Activated naive CD8-positive, alpha-beta T cell treated with anti-CD3 and anti-CD28 coated beads, Interleukin-2, amount 10 ng/mL, durations not matched to agents 7 days and 5 days (primary cell): ENCODE measurements at places on chromosomes 12 and 14. TPM values are rescaled to one million over a fixed set of nuclear protein-coding genes. Genes with fewer than 3 reads are reported as not detected.

Gene CHFR
- 96.1 TPM for total RNA-seq

DNA sequence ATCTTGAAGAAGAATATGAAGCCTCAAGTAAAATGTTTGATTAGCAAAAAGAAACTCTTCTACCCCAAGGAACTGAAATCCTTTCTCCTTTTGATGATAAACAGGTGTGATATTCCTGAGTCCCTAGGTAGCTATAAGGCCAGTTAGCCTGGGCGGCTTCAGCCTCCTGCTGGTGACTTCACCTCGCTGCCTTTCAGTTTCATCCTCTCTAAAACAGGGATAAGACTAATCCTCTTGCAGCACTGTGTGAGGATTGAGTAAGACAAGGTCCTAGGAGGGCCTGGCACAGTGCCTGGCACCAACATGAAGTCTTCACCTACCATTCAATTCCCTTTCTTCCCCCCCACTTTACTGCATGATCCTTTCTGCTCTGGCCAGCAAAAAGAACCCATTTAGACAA lies 42.1 kb downstream of the CIT start:
- DNase-seq = no peak

Gene STK38L
- 22.0 TPM for total RNA-seq

DNA sequence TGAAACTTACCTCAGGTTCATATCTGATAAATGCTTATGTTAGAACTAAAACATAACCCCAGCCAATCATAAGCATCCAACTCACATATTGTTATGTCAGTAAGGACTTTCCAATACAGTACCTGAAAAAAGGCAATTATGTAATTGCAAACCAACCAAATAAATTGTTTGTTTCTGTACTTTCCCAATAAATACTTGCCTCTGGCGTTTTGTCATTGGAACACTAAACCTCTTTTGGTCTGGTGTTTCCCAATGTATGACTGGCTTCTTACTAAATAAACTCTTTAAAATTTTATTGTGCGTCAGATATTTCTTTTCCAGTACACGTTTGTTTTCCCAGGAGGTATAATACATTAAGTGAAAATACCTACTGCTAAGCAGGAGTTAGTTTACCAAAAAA lies 6.7 kb upstream of the PTPRB start:
- no peak for DNase-seq

GRCh38 chr12:4201333-4202100 lies 72.0 kb upstream of the CCND2 start:
- no peak for DNase-seq

GRCh38 chr12:130504840-130505175 lies 167.1 kb downstream of the PIWIL1 start:
- DNase-seq = no peak

DNA sequence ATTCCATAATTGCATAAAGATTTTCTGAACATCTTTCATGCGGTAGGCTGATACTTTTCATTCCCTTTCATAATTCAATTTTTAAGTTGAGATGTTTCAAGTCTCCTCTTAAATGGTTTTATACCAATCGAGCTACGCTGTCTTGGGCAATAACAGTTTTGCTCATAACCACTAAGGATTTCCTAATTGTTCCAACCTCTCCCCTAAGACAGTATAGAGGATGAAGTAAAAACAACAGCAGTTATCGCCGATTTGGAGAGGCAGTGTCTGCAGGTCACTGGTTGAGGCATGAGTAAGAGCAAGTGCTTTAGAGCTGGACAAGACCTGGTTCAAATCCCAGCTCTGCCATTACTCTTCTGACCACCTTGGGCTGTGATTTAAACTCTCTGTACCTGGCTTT lies 6.9 kb upstream of the MED13L start:
- no peak for DNase-seq

Gene RTRAF
- total RNA-seq = 143 TPM

Gene TTC7B
- total RNA-seq = 6.6 TPM

GRCh38 chr12:56001487-56002100 lies 4.5 kb downstream of the SUOX start:
- no peak for DNase-seq

DNA sequence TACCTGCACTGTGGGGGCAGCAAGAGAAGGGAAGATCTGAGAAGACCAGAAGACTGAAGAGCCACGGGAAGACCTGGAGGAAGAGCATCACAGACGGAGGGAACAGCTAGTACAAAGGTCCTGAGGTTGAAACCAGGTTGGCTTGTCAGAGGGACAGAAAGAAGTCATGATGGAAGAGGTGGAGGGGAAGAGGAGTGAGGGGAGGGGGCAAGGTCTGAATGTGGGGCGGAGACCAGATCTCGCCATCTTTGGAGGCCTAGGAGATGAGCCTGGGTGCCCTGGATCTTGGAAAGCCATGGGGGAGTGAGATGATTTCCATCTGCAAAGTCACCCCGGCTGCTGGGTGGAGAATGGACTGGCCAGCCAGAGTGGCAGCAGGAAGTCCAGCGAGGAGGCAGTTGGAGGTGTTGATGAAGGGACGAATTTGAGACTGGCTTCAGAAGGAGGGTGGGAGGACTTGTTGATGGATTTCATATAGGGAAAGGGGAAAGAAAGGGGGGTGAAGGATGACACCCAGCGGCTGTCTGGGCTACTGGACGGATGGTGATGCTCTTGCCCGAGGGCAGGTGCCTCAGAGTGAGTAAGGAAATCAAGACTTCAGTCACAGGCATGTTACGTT lies 14.6 kb upstream of the UBC start:
- no peak for DNase-seq

- no peak for DNase-seq
Measured at GRCh38 chr14:91654836-91655235, 77.0 kb downstream of the CATSPERB start.

DNA sequence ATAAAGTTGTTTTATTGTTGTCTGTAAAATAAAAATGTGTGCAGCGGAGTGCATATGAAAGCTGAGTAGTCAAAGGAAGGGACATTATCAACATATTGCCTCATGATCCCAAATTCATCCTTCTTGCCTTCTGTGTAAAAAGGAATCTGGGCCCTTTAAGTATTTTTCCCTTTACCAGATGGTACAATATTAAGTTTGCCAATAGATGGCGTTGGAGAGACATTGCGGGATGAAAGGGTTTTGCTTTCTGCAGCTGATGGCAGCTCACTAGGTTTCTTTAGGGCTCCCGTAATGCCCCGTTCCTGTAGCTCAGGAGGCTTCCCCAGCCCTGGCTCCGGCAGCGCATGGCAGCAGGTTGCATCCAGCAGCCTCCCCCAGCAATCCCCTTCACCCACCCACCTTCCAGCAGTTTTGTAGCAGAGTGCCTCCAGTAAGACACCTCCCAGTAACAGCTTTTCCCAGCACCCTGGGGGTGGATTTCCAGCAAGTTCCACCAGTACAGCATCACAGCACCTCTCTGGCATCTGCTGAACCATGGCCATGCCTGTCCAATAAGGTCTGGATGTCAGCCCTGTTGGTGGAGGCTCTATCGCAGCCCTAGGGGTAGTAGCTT lies 354.4 kb downstream of the MED13L start:
- DNase-seq = no peak

- DNase-seq = no peak
Measured at GRCh38 chr12:69497308-69498026, 27.3 kb downstream of the FRS2 start.

- DNase-seq = no peak
Measured at GRCh38 chr12:125079648-125080645, 14.7 kb downstream of the AACS start.

DNA sequence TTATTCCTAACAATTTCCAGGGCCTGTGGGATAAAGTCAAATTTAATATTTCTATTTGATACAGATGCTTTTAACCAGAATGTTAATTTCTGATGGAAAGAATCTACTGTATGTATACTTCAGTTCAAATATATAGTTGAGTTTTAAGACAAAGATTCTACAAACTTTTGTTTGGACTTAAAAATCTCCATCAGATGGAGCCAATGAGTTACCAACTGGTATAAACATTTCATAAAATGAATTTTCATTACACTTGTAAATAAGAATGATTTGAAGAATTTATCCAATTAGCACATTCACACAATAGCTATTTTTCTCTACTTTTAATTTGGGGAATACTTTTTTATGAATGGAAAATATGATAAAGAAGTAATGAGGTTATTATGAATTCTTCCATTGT lies 425.2 kb upstream of the MIS18BP1 start:
- no peak for DNase-seq

- DNase-seq = no peak
Measured at GRCh38 chr12:132363661-132364347, 34.4 kb upstream of the GALNT9 start.

Gene COQ5
- 25.2 TPM for total RNA-seq

Gene PRPH
- total RNA-seq = 0.67 TPM

Gene DNAH10
- 0.34 TPM for total RNA-seq

DNA sequence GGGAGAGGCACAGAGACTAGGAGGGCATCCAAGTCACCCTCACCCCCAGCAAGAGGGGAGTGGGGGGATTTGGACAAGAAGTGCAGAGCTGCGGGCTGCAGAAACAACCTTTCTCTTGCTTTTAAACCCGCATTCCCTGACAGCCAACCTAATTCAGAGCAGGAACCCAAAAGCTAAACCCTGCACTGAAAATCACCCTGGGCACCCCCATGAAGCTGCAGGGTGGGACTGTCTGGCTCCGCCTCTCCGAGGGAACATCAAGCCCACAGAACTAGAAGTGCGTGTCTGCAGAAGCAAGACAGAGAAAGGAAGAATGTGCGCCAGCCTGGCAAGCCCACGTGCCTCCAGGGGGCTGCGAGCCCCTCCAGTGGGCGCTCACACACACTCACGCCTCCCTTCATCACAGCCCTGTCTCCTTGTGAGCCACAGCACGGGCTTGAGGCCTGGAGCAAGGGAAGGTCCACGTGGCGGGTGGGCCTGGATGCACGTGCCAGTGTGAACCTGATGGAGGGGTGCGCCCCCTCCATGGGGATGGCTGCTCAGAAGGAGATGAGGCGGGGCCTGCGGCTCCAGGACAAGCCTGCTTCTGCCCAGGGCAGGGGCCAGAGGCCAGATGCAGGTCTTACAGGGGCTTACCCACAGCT lies 27.8 kb upstream of the PNMA1 start:
- peak; percentile 67 for DNase-seq

Gene CIDEB
- total RNA-seq = 33.7 TPM

DNA sequence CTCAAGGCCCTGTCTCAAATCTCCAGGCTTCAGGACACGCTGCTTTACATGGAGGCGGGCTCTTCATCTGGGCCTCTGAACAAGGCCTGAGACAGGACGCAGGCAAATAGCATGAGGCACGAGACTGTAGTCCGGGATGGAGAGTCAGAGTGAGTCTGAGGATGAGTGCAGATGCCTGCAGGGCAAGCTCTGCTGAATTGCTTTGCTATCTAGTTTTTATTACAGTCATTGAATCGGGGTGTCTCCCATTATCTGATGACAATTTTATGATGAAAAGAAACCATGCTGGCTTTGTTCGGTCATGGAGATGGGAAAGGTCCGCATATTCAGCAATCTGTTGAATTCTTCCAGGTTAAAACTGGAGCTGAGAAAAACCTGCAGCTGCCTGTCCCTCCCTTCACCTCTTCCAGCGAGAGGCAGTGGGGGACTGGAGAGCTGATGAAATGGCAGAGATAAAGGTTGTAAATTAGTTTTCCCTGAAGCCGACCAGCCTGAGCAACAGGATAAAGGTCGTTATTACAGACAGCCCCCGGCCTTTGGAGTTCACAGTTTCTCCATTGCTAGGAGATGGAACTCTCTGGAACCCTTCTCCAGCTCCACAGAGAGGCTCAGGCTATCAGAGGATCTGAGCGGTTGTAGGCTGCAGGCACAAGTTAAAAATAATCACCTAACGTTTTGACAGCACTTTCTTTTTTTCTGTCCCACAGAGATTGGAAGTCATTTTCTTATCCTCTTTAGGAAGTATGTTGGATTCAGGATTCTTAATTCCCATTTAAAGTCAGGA lies 1.3 kb upstream of the ADGRD1 start:
- DNase-seq = no peak

DNA sequence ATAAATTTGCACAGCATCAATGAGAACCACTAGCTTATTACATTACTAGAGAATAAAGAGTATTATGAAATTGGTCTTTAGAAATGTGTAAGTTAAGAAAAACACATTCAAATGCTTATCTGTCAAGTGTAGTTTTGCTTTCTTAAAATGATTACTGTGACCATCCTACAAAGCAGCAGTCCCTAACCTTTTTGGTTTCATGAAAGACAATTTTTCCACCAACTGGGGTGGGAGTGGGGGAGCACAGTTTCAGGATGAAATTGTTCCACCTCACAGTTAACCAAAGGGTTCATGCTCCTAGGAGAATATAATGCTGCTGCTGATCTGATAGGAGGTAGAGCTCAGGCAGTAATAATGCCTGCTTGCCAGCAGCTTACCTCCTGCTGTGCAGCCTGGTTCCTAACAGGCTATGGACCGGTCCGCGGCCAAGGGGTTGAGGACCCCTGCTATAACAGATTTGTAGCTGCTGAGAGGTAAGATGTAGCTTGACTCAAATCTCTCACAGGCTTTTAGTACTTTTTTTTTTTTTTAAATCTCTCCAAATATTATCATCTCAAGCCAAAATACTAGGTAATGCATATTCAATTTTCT lies 45.4 kb downstream of the PPP4R3A start:
- DNase-seq = no peak
